ENCODE measurements at places on chromosomes 5 and 9.

- DNase-seq: no peak
These were observed 7.6 kb upstream of the GRPEL2 start for GRCh38 chr5:149337736-149338135.

- DNase-seq: no peak
These were observed 42.8 kb downstream of the TEX10 start for GRCh38 chr9:100309992-100310391.

- no peak for DNase-seq
These were observed 7.1 kb upstream of the ORM1 start for GRCh38 chr9:114315723-114316363.

DNA sequence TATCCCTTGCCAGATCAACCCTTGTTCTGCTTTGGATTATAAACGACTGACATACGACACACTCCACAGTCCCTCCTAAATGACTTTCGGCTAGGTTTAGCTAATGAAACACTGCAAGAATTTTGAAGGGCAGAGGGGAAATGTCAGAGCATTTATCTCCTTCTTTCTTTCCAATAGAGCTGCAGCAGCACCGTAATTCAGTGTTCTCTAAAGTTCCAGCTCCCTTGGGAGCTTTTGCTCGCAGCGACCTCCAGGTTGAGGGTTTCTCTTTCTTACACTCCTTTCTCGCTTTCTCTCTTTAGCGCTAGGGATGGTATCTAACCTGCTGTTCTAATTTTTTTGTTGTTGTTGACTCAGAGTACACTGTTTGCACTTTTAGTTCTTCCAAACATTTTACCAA, 467.1 kb upstream of the ST8SIA4 start:
- DNase-seq: no peak

- no peak for DNase-seq
These were observed 101.7 kb upstream of the MYO10 start for GRCh38 chr5:17037751-17038150.

- no peak for DNase-seq
These were observed 176.1 kb downstream of the PAM start for GRCh38 chr5:102931085-102931725.

DNA sequence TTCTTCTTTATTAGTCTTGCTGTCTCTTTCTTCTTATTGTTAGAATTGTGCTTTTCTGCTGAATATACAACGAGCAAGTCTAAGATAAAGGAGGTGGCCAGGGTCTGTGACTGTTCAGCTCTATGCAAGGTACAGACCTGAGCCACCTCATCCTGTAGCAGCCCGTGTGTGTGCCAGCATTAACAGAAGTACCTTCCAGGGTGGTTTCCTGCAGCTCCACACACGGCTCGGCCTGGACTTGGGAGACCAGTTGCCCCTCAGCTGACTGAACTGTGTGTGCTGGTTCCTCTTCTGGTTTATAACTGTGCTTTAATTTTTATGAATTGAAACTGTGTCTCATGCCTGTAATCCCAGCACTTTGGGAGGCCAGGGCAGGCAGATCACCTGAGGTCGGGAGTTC, 70.5 kb downstream of the FBXL7 start:
- DNase-seq: no peak

DNA sequence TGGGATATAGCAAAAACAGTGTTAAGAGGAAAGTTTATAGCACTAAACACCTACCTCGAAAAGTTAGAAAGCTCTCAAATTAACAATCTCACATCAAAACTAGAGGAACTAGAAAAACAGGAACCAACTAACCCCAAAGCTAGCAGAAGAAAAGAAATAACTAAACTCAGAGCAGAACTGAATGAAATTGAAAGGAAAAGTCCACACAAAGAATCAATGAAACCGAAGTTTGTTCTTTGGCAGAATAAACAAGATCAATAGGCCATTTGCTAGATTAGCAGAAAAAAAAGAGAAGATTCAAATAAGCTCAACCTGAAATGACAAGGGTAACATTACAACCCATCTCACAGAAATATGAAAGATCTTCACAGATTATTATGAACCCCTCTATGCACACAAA, 234.8 kb upstream of the ISL1 start:
- DNase-seq: no peak

- no peak for DNase-seq
These were observed 35.0 kb upstream of the DMRT1 start for GRCh38 chr9:806285-807156.

GRCh38 chr9:102483651-102484050, 511.5 kb upstream of the CYLC2 start:
- no peak for DNase-seq

GRCh38 chr9:2597483-2597882, 24.1 kb upstream of the VLDLR start:
- DNase-seq: no peak

GRCh38 chr5:135565266-135565665, 13.5 kb downstream of the CXCL14 start:
- DNase-seq: no peak

DNA sequence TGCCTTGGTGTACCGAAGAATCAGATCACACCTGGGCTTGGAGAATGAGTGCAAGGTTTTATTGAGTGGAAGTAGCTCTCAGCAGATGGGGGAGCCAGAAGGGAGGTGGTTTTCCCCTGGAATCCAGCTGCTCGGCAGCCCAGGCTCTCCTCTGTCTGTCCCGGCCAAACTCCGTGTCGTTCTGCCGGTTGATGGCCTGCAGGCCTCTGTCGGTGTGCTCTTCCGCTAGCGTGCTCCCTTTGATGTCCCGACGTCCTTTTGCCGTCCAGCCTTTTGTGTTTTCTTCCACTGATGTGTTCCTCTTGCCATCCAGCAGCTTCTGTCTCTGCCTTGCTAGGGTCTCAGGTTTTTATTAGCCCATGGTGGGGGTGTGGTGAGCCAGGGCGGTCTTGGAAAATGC, 28.0 kb upstream of the MIER3 start:
- no peak for DNase-seq

GRCh38 chr5:166710271-166710670, 1581.2 kb upstream of the WWC1 start:
- DNase-seq: no peak

- DNase-seq: no peak
These were observed 37.6 kb upstream of the TRMT10B start for GRCh38 chr9:37715991-37716505.

GRCh38 chr5:35685161-35685560, 67.5 kb downstream of the SPEF2 start:
- no peak for DNase-seq

DNA sequence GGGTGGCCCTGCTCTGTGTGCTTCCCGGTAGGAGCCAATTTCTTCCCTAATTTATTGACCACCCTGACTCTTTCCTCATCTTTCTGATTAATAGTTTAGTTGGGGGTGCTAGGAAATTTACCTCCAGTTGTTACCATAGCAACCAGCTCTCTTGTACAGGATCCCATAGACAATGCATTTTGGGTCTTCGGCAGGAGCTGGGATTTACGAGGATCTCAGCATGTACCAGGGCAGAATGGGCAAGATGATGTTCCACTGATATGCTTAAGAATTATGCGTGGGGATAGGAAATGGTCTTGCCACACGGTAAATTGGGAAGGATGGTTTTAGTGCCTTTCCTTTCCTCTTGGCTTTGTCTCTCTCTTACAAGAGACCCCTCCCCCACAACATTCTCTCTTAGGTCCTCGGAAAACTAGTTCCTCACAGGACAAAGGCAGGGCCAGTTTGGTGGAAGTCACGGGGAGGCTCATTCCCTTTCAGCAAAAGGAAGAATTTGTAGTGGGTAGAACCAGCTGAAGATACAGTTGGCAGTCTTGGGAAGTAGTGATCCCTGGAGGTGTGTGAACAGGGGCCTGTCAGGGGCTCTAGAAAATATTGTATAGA, 133.4 kb upstream of the SHB start:
- DNase-seq: no peak
